Bronchial epithelial cell (primary cell): ENCODE measurements at places on chromosomes 2 and 18.

- peak; percentile 93 for DNase-seq
These were observed 100.4 kb upstream of the CD226 start for GRCh38 chr18:70047931-70048603.

DNA sequence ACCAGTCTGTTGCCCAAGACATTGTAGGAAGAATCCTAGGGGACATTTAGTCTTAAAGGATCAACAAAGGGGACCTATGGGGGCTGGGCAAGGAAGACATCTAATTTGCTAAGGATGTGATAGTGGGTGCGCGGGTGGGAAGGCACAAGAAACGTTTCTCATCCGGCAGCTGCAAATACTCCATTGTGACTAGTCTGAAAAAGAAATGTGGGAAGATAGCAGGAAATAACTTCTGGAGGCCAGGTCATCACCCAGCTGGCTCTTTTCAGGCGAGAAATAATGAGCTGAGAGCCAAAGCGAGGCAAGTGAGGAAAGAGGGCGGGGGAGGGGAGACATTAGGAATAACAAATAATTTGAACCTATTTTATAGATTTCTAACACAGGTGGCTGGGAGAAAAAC is 70.3 kb upstream of the NCK2 start:
- no peak for DNase-seq

GRCh38 chr2:220202066-220202465 is 574.6 kb downstream of the SLC4A3 start:
- no peak for DNase-seq

GRCh38 chr2:128727914-128728313 is 409.2 kb upstream of the HS6ST1 start:
- DNase-seq: peak; percentile 73

- no peak for DNase-seq
These were observed 267.1 kb downstream of the ICOS start for GRCh38 chr2:204203704-204204103.

GRCh38 chr18:45387229-45387628 is 228.0 kb upstream of the SLC14A2 start:
- DNase-seq: no peak

DNA sequence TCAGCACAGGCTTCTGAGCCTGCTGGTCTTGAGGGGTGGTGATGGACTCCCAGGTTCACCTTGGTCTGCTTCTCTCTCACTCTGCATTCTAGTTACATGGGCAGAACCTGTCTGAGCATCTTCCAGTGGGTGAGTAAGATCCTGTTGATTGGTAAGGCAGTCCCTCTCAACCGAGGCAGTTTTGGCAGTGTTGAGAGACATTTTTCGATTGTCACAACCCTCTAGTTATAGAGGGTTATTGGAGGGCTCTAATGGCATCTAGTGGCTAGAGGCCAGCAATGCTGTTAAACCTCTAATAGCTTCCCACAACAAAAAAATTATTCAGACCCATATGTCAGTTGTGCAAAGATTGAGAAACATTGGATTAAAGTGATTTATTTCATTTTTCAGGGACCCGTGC is 9.3 kb upstream of the MGAT5 start:
- DNase-seq: peak; percentile 43

GRCh38 chr2:62215306-62216064 is 19.6 kb downstream of the B3GNT2 start:
- no peak for DNase-seq

GRCh38 chr2:226865710-226866109 is 29.9 kb downstream of the RHBDD1 start:
- no peak for DNase-seq

DNA sequence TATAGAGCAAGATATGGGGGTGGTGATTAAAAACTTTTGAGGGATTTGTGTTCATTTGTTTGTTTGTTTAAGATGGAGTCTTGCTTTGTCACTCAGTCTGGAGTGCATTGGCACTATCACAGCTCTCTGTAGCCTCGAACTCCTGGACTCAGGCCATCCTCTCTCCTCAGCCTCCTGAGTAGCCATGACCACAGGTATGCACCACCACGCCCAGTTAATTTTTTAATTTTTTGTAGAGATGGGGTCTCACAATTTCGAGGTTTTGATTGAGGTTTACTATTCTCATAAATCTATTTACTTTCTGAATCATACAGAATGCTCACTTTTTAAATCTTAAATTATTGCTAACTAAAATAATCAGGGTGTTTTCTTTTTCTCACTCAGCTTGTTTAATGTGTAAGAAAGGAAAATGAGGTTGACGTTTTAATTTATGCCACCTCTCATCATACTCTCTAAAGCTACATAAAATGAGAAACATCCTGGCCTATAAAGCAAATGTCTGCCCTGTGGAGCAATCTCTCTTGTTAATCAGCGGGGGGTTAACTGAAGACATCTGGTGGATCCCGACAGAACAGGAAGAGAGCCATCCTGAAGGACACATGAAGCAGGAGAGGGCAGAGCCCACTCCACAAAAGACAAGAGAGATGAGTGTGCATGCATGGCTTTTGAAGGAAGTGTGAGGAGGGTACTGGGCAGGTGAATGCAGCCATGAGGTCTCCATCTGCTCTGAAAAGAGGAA is 589.1 kb upstream of the SLC8A1 start:
- DNase-seq: no peak

DNA sequence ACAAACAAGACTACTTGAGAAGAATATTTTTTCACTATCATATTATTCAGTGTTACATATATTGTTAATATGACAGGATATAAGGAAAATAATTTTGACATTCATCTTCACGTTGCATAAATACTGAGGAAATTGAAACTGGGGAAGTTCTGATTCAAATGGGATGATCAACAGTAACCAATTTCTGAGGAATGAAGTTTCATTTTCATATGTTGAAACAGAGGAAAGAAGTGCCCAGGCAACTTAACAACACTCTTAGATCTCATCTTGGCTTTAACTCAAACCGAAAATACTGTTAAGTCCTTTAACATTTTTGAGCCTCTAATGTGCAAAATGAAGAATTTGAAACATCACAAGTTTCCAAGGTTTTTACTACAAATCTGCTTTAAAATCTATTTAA is 612.2 kb upstream of the VRK2 start:
- no peak for DNase-seq

DNA sequence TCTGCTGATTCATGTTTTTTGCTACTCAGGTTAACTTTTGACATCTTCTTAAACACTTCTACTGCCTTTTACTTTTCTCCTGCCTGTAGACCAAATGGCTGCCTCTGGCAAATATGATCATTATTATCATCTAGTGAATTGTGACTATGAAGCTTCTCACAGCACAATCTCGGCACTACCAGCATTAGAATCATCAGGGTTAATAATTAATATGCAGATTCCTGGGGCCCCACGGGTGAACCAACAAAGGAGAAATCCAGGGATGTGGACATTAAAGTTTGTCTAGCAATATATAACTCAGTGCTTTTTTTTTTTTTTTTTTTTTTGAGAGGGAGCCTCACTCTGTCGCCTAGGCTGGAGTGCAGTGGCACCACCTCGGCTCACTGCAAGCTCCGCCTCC is 136.1 kb downstream of the SPOPL start:
- DNase-seq: no peak

DNA sequence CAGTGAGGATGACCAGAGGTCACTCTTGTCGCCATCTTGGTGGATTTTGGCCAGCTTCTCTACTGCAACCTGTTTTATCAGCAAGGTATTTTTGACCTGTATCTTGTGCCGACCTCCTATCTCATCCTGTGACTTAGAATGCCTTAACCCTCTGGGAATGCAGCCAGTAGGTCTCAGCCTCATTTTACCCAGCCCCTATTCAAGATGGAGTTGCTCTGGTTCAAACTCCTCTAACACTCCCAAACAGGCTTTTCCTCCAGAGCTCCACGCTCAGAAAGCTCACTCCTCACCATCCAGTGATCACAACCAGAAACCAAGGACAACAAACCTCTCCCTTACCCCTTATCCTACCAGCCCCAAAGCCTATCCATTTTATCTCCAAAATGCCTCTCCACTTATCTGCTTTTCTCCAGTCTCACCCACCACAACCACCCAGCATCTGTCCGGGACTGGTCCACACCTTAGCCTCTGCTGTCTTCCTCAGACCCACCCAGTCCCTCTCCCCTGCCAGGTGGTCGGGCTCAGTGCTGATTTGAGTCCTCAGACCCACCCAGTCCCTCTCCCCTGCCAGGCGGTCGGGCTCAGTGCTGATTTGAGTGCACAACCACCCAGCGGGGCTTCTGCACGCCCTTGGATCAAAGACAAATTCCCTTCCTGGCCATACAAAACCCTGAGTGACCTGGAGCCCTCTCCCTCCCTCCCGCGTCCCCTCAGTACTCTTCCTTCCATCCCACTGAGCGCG is 11.7 kb upstream of the SMAD7 start:
- DNase-seq: no peak

- peak; percentile 49 for DNase-seq
These were observed 2.7 kb upstream of the GKN1 start for GRCh38 chr2:68971591-68972231.

GRCh38 chr2:200477667-200478131 is 32.2 kb downstream of the KCTD18 start:
- DNase-seq: no peak

DNA sequence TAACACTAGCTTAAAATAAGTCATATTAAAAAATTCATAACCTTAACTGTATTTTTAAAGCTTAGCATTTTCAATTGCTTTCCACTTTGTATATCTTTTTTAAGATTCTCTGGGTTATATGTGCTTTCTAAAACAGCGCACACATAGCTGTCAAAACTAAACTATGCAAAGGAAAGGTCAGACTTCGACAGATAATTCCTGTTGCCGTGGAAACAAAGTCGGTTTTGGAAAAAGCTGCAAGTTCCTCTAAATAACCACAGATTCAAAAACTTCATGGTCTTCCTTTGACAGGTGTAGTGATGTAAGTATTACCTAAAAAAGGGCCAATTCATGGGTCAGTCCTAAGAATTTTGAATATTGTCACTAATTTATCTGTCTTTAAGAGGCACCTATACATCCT is 249.6 kb upstream of the TFPI start:
- DNase-seq: no peak

GRCh38 chr2:9631878-9632700 is 1.3 kb upstream of the YWHAQ start:
- no peak for DNase-seq

DNA sequence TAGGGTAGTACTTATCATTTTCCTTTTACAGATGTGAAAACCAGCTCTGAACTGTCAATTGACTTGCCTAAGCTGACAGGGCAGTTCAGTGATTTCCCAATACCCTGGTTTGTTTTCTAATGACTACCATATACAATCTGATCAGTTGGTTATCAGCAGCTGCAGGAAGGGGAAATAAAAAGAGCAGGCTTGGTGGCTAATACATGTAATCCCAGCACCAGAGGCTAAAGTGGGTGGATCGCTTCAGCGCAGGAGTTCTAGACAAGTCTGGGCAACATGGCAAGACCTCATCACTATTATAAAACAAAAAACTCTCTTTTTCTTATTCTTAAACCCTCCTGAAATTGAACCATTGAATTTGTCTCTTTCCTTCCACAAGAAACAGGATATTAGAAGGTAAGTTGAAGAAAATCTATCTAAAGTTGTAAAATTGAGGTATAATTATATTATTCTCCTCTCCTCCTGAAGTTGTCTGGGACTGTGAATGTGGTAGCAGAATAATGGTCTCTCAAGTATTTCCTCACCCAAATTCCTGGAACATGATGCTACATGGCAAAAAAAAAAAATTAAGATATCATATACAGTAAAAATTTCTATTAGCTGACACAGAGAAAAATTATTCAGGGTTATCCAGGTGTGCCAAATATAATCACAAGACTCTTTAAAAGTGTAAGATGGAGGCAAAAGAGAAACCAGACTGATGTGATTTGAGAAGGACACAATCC is 1441.6 kb downstream of the SUCLG1 start:
- peak; percentile 95 for DNase-seq

GRCh38 chr2:191441496-191442214 is 196.5 kb downstream of the MYO1B start:
- DNase-seq: no peak

DNA sequence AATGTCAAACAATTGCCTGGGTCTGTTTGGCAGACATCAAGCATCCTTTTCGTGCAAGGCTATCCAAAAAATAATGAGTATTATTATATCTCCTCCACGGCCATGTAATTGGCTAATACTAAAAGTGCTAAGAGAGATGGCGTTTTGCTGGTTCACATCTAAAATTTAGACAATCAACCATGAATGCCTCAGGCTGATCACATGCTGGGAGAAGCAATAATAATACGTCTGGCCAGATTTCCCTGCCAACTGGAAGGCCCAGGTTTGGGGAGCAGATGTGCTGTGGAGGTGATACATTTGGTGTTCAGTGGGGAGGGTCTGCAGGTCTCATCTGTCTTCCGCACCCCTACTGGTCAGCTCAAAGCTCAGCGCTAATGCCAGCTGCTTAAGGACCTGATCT is 60.3 kb upstream of the CREB1 start:
- no peak for DNase-seq

- DNase-seq: no peak
These were observed 60.5 kb downstream of the FANCL start for GRCh38 chr2:58180635-58181034.
